Heart left ventricle (tissue), 16 donors: ENCODE measurements at places on chromosomes 2 and 18.

- H3K27ac ChIP-seq, result no peak overlapping the region
- H3K27me3 ChIP-seq, result no peaks in the 10 kb centered on the region
- H3K4me1 ChIP-seq, result no peaks in the 10 kb centered on the region
Observed at GRCh38 chr18:6174983-6175745, 239.5 kb downstream of the L3MBTL4 start.

DNA sequence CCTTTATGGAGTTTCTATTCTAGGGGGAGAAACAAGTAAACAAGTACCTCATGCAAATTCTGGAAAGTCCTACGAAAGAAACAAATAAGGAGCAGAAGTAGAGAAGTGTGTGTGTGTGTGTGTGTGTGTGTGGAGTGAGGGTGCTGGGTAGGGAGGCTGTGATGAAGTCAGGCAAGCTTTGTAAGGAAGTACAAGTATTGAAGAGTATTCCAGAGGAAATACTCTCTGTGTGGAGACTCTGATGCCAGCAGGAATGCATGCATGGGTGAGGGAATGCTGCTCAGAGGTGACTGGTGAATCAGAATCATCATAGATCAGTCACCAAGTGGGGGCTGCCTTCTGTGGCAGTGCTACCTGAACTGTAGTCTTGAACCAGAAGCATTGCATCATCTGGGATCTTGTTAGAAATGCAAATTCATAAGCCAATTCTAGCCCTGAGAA is 34.5 kb downstream of the SLC4A3 start:
- H3K4me1 ChIP-seq, result no peaks in the 10 kb centered on the region

DNA sequence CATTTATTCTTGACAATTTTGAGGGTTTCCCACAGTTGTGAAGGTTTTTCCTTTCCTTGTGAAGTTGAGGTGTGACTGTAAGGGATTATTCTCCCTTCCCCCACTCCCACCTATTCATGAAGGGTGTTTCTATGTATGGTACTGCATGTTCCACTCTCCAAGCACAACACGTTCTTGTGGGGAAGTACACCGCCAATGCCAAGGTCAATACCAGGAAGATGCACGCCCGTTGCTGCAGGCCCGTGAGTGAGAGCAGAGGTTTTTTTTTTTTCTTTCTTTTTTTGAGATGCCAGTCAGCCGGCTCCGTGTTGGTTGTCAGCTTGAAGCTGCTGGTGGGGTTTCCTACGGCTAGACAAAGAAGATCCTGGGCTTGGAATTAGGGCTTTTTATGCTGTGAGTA is 38.6 kb upstream of the EPHA4 start:
- no peaks in the 10 kb centered on the region for H3K4me1 ChIP-seq
- no peak for DNase-seq
- H3K4me3 ChIP-seq, result no peak overlapping the region

GRCh38 chr18:70384181-70384790 is 95.4 kb downstream of the SOCS6 start:
- DNase-seq, result no peak
- no peak overlapping the region for H3K4me3 ChIP-seq
